Mesenteric fat pad (tissue), 1 donor: ENCODE measurements at places on chromosomes 7 and 10.

- DNase-seq = no peak
These were observed 68.3 kb downstream of the HIPK2 start for GRCh38 chr7:139709485-139709884.

DNA sequence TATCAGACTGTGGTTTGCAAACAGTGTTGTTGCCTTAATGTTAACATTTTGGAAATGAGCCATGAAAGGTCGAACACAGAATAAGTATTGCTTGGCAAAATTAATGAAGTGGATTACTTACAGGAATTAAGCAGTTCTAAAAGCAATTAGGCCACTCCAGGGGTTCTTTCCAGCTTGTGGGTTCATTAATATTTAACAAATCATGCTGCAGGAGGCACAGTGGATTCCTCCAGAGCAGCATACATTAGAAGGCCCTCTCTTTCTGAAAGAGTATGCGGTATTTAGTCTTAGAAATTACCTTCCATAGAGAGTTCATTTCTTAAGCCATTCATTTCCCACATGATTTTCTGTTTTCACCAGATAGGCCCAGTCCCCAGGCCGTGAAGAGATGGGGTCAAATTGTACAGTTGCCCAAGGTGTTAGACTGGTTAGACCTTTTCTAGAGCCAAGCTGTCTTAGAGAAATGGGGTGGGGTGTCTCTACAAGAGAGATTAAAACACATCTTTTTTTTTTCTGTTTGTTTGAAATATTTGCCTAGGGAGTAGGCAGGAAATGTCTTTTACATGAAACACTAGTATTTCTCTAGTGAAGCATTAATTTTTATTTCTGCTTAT lies 40.0 kb upstream of the AGR3 start:
- DNase-seq = no peak

- DNase-seq = no peak
These were observed 30.5 kb upstream of the ZCCHC24 start for GRCh38 chr10:79475877-79476276.

DNA sequence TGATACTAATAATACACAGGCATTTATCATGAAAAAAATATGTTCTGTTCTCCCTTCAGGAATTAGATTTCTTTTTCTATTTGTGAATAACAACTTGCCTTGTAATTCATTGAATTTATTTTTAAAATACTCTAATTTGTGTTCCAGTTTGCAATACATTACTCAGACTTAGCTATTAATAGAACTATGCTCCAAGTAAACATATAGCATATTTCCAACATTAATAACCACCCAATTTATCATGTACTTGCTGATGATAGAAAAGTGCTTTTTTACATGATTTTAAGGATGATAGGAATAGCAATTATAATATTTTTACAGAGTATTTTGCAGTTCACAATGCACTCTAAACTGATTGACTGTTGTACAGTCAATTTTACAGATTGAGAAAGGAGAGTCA lies 338.8 kb upstream of the SEMA3D start:
- DNase-seq = no peak

GRCh38 chr7:101999393-101999792 lies 182.0 kb downstream of the CUX1 start:
- DNase-seq = no peak

GRCh38 chr7:116232350-116232749 lies 22.0 kb downstream of the TES start:
- DNase-seq = no peak

GRCh38 chr10:112546474-112546873 lies 99.5 kb downstream of the VTI1A start:
- no peak for DNase-seq
